ENCODE measurements at places on chromosomes 5 and 9. TPM values are rescaled to one million over a fixed set of nuclear protein-coding genes. Genes with fewer than 3 reads are reported as not detected.

DNA sequence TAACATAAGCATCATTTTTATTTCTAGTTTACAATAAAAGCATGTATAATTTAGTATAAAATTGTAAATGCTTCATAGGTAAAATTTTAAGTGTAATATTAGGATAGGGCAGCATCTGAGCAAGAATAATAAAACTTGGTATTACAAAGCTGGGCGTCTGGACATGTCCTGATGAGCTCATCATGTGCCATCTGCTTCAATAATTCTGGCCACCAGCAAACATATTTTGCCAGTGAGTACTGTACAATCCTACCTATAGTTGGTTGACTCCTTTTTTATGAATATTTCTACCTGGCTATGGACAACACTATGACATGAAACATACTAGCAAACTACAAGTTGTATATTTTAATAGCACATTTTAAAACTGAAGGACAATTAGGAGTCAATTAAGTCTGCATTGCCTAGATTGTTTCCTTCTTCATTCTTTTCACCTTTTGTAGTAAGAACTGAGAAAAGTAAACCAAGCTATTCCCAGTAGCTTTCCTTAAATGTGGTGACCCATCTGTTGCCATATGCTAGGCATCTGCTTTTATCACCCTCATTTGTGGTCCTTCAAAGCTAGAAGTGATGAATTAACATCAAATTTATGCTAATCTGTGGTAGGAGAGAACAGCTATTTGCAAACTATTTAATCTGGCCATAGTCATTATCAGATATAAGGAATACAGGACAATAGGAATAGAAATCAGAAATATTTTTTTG, 23.4 kb downstream of the LURAP1L start:
- peak; percentile 57 for DNase-seq

DNA sequence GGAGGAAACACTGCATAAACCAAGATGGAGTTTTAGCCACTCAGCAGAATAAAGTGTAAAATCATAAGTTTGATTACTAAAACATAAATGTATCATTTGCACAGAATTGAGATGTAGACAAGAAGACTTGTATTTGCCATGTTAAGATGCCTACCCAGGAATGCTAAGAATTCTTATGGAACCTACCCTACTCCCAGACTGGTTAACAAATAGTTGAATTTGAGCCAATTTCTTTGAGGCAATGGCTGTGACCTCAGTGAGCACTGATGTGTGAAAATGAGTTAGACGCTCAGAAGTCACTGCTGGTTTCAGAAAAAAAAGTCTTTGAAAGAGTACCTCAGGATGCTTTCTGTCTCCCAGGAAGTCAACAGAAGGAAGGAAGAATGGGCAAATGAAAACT, 95.6 kb downstream of the ESM1 start:
- DNase-seq = peak; percentile 72

- peak; percentile 35 for DNase-seq
Measured at GRCh38 chr9:16675131-16675530, 195.3 kb downstream of the BNC2 start.

DNA sequence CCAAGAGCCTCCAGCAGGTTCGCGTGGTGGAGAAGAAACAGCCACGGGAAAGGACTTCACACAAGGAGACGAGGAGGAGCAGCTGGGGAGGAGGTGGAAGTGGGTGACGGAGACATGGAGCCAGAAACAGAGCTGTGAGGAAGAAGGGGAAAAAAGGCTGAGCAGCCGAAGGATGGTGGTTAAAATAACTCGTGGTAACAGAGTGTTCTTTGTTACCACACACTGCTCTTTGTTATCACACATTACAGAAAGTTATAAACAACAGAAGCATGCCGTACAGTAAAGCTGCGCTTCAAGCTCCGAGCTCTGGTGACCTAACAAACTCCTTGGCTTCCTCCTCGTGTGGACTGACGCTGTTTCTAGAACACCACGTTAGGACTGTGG, 215.4 kb downstream of the GLIS3 start:
- no peak for DNase-seq

DNA sequence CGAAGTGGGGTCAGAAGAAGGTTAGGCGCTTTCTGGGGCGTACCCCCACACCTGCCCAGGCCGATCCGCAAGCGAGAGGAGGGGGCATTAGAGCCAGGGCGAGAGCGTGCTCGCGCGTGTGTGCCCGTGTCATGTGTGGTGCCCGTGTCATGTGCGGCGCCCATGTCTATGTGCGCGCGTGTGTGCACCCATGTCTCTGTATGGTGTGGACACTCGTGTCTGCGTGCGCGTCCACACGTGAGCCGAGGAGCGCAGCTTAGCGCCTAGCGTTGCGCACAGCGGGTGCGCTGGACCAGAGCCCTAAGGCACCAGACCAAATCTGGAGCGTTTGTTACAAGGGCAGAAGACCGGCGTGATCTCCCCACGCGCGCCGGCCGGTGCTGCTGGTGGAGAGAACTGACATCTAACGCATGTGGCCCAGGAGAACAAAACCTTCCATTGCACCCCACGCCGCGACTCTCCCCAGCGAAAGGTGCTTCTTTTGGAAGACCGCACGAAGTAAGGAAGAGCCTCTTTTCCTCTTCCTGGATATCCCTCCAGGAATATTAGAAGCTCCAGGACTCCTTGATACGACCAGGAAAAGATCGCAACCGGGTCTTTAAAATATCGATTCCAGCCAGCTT, 644 bp downstream of the NIM1K start:
- DNase-seq = peak; percentile 29

Gene KCNV2
- not detected for total RNA-seq

All from PC-3 (cell line).